ENCODE measurements at places on chromosomes 1 and 21.

DNA sequence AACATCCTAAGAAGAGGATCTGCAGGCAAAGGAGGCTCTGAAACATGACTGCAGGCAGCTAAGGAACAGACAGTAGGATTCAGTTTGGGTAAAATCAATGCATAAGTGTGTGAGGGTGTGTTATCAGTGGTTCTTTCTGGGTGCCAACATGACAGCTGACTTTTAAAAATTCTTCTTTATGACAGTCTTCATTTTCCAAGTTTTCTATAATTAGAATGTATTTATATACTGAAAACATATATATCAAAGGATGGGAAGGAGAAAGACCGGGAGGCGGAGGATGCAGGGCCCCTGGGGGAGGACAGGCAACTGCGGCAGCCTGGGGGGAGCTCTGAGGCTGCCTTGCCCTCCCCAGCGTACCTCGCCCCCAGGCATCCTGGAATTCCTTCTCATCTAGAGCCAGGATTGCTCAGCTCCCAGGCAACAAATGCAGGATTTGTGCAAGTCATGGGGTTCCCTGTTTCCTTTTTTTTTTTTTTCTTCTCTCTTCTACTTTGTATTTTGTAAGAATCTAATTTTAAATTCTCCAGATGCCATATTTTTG lies 104.8 kb downstream of the CSMD2 start:
- no peak for DNase-seq

DNA sequence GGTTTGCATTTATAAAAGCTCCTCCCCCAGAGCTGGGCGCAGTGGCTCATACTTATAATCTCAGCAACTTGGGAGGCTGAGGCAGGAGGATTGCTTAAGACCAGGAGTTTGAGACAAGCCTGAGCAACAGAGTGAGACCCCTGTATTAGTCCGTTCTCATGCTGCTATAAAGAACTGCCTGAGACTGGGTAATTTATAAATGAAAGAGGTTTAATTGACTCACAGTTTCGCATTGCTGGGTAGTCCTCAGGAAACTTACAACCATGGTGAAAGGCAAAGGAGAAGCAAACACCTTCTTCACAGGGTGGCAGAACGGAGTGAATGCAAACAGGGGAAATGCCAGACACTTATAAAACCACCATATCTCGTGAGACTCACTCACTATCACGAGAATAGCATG lies 52.5 kb downstream of the ZNF684 start:
- no peak for DNase-seq

GRCh38 chr1:67850611-67851075 lies 17.4 kb upstream of the GNG12 start:
- DNase-seq = peak; percentile 90

DNA sequence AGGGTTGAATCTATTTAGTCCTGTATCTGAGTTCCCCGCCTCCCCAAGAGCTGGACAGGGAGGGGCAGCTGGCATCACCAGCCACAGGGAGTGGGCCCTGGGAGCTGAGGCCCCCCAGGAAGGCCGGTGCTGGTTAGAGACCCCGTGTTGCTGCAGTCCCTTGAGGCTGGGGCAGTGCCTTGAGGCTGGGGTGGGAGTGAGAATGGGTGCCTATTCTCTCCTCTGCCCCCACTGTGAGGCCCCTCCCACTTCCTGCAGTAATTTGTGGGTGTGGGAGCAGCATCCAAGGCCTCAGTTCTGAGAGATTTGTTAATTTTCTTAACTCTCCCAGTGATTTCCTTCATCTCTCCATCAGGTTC lies 2.5 kb upstream of the TRAPPC3 start:
- DNase-seq = no peak

- peak; percentile 94 for DNase-seq
These were observed 33.3 kb upstream of the FAM3B start for GRCh38 chr21:41283211-41283818.

DNA sequence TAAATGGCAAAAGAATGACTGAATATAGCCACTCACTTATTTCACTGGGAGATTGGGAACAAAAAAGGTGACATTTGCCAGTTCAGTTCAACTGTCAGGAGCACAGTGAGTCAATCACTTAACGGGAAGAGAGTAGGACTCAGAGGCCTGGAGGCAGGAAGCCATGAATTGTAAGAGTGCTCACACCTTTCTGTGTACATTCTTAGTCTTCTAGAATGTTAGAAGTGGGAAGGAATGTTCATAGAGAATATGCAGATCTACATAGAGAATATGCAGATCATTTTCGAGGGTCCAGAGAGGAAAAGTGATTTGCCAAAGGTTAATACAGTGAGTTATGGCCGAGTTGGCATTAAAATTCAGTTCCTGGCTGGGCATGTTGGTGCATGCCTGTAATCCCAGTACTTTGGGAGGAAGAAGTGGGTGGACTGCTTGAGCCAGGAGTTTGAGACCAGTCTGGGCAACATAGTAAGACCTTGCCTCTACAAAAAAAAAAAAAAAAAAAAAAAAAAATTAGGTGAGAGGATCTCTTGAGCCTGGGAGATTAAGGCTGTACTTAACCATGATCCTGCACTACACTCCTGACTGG lies 8.3 kb downstream of the IL20 start:
- DNase-seq = no peak

Measured in fibroblast of pulmonary artery (primary cell).